HL-60 (cell line): ENCODE measurements at places on chromosomes 11 and 22.

DNA sequence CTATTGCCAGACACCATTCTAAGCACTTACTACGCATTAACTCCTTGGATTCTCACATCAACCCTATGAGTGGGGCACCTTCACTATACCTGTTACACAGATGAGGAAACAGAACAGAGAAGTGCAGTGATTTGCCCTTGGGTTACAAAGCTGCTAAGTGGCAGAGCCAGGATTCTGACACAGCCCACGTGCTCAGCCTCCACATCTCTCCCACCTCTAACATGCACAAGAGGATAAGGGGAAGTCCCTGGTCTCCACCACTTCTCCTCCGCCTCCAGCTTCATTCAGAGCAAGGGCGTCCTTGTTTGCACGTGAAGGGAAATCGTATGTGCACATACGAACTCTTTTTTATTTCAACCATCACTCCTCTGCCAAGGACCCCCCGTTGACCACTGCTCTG is 53.7 kb downstream of the CDON start:
- DNase-seq = no peak

DNA sequence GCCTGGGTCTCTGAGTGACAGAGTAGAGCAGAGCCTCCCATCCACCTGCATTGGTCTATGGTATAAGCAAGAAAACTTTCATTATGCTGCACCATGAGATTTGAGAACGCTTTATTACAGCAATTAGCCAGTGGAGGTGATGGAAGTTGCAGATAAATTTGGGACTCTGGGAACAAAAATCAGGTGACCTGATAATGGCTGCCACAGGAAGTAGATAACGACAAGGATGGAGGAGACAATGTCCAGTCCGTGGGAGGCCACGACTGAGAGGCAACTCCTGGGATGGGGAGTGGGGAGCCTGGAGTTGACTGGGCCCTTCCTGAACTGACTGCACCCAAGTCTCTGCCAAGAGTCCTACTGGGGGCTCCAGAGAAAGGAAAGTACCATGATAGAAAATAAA is 4.7 kb downstream of the MRGPRD start:
- DNase-seq = no peak

GRCh38 chr22:28222976-28223745 is 304.1 kb upstream of the PITPNB start:
- no peak for DNase-seq

GRCh38 chr11:87942786-87943185 is 232.5 kb downstream of the RAB38 start:
- no peak for DNase-seq

GRCh38 chr11:61873588-61874376 is 17.6 kb downstream of the FADS3 start:
- no peak for DNase-seq

DNA sequence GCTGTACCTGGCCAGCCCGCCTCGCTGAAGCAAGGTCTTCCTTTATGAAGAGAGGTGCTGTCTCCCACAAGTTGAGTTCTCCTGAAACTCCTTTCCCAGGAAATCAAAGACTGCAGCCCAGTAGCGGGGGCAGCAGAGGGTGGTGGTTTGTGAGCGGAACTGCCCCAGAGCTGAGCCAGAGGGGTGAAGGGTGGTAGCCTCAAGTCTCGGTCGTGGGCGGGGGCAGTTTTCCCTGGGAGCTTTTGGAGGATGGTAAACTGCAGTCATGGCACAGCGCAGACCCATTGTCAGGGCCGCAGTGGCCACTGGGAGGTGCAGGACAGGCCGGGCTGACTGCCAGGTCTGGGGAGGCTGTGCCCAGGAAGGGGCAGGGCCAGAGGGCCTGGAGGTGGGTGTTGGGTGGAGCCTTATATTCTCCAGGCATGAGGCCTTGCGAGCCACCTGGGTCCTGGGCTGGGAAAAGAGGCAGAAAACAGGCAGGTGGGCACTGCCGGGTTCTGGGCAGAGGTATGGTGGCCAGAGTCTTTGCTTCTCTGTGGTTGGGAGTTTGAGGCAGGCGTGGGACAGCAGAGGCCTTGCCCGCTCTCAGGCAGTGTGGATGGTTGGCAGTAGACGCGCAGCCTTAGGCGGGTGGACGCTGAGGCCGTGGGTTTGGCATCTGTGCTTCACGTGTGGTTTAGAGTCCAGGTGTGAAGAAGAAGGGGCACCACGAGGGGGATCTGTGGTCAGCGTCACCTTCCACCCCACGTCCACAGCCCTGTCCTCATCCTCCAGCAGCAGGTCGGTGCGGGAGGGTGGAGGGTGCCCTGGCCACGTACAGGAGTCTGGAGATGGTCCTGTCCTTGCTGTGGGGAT is 1176.4 kb downstream of the BRD1 start:
- DNase-seq = no peak

DNA sequence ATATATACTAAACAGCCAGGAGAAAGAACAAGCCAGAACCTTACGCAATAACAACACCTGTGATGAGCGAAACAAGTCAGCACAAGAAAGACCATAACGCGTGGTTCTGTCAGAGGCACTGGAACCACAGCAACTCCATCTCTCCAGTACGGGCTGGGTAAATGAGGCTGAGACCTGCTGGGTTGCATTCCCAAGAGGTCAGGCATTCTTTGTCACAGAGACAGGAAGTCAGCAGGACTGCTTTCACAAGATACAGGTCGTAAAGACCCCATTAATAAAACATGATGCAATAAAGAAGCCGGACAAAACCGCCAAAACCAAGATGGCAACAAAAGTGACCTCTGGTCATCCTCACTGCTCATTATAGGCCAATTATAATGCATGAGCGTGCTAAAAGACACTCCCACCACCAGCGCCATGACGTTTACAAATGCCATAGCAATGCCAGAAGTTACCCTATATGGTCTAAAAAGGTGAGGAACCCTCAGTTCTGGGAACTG is 21.7 kb downstream of the TPST2 start:
- no peak for DNase-seq

DNA sequence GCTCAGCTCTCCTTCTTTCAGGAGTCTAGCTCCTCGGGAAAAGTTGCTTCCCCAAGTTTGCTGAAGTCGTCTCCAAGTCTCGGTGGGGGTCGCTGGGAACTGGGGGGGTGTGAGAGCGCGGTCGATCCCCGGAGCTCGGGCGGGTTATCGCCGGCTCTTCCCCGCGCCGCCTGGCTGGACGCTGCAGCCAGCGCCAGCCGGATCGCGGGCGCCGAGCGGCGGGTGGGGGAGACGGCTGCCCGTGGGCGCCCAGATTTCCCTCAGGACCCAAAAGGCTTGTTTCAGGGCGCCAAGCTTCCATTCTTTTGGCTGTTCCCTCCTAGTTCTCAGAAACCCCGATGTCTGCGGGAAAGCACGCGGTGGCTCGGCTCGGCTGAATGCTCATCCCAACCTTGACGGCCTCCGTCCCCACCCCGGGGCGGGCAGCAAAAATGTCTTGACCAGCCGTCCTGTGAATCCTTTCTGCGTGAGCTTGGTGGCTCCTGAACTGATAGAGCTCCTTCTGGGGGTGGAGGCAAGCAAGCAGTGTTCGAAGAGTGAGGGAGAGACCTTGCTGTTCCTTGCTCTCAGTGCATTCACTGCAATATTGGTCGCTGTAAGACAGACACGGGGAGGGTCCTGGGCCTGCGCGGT is 1.7 kb downstream of the ZBTB16 start:
- DNase-seq = peak; percentile 42

- peak; percentile 71 for DNase-seq
Observed at GRCh38 chr22:50621356-50621880, 6.5 kb downstream of the ARSA start.

DNA sequence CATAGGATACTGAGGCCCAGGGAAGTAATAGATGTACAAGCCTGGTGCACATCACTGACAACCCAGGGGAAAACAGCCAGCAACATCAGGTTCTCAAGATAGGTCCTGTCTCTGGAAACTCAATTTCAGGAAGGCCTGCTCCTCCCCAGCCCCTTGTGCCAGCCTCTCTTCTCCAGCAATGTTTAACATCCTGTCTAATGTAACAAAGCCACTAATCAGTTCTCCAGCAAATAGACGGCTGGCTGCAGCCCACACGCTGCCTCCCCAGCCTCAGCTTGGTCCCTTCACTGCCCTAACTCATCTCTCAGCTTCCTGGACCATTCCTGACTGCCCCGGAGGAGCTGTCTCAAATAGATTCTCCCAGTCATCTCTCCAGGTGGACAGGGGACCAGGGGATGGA is 37.8 kb downstream of the RPL27A start:
- DNase-seq = no peak

GRCh38 chr11:32511926-32512325 is 71.7 kb upstream of the EIF3M start:
- DNase-seq = no peak

DNA sequence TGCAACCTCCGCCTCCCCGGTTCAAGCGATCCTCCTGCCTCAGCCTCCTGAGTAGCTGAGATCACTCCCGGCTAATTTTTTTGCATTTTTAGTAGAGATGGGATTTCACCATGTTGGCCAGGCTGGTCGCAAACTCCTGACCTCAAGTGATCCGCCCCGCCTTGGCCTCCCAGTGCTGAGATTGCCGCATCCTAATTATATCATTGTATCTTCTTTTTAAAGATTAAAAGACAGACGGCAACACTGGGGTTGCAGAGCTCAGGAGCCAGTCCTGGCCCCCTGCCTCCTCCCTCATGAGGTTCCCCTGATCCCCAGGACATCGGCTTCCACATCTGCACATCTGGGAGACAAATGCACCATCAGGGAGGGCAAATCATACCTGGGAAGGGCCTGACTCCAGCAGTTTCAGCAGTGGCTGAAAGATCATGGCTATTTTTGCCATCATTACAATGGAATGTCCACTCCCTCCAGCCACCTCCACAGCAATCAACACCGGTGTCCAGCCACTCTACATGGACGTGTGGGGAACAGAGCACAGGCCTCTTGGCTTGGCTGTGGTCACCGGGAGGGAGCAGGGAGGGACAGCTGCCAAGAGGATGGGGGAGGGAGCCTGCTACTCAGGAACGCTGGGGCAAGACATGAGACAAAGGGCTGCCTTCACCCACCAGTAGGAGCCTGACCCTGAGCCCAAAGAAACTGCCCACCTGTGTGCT is 9.2 kb upstream of the CELSR1 start:
- no peak for DNase-seq

GRCh38 chr22:47290706-47291430 is 528.4 kb downstream of the TBC1D22A start:
- DNase-seq = no peak

DNA sequence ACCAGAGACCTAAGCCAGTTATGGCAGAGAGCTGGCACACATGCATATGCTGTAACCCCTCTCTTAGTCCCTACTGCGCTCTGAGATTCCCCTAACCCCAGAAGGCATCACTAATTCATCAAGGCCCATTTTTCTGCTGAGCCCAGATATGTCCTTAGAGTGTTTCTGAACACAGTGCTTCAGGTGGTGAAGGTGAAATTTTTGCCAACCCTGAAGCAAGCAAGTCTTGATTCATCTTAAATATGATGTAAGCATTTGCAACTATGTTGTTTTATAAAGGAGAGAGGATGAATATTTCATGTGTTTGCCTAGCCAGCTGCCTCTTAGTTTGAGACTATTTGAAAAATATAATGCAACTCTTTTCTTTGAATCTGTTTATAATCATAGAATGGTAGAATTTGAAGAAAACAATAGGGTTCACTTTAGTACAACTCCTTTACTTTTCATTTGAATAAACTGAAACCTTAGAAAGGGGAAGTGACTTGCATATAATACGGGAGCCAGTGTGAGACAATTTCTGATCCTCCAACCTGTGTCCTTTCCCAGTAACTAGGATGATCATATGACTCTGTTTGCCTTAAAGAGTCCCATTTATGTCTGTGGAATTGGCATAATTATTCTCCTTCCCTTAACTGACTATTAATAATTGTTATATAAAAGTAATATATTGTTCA is 194.3 kb upstream of the MTNR1B start:
- no peak for DNase-seq

DNA sequence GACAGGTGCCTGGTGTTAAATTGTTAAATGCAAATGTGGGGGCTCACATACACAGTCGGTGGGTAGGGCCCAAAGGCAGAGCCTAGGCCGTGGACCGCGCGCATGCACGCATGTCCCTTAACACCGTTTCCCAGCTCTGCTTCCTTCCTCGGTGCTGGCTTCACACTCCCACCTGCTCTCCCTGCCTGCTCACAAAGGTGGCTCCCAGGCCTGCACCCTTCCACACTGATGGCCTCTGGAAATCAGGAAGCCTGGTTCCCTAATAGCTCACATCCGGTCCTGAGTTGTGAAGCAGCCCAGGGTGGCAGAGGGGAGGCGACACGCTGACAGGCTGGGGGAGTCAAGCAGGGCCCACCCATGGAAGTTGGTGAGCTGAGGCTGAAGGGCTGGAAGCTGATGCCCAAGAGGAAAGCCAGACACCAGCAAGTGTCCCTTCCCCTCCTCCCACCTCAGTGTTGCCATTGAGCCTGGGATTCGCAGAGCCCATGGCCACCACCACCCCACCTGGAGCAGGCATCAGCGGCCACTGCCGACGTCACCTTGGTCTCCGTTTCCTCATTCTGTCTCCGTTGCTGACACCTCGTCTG is 13.7 kb upstream of the CTTN start:
- DNase-seq = no peak

DNA sequence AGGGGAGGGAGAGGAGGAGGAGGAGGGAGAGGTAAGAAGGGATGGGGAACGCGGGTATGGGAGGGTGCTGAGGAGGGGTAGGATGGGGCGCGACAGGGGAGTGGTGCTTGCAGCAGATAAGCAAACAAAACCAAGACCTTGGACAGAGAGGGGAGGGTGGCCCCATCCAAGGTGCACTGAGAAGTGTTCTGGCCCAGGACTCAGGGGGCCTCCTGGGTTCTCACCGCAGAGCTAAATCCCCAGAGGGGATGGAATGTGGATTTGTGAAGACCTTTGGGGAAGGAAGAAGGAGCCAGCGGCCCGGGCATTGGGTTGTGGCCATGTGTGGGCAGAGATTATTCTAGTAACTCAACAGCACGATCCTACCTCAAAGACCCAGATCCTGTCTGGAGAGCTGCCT is 90.9 kb upstream of the LINC01488 start:
- DNase-seq = no peak
